ENCODE measurements at places on chromosomes 6 and 20. TPM values are rescaled to one million over a fixed set of nuclear protein-coding genes. Genes with fewer than 3 reads are reported as not detected.

DNA sequence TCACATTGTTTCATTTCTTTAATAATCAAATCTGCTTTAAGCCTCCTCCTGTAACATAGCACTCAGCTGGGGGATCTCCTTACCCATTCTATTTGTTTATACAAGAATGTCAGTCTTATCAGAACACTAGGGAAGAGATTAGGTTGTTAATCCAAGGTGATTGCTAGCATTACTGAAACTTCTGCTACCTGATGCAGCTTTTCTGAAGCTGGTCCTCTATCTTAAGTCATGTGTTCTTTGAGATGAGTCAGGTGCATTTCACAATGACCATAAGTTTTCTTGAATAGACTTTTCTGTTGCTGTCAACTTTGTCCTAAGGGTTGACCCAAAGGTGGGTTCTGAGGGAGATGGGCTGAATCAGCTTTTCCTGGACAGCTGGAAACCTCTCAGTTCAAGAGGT is 60.7 kb upstream of the SYNCRIP start:
- H3K4me1 ChIP-seq: no peaks in the 10 kb centered on the region
- no peak overlapping the region for H3K4me3 ChIP-seq

GRCh38 chr20:24954151-24954550 is 5.1 kb downstream of the CST7 start:
- H3K4me1 ChIP-seq: no peaks in the 10 kb centered on the region
- DNase-seq: no peak
- no peaks in the 10 kb centered on the region for H3K27me3 ChIP-seq
- H3K4me3 ChIP-seq: no peak overlapping the region

Gene SPTLC3
- total RNA-seq: 0.59 TPM

- no peak overlapping the region for H3K27ac ChIP-seq
- H3K4me3 ChIP-seq: no peak overlapping the region
- no peak for DNase-seq
- H3K36me3 ChIP-seq: no peaks in the 10 kb centered on the region
These were observed 23.7 kb upstream of the ID1 start for GRCh38 chr20:31581391-31581790.

DNA sequence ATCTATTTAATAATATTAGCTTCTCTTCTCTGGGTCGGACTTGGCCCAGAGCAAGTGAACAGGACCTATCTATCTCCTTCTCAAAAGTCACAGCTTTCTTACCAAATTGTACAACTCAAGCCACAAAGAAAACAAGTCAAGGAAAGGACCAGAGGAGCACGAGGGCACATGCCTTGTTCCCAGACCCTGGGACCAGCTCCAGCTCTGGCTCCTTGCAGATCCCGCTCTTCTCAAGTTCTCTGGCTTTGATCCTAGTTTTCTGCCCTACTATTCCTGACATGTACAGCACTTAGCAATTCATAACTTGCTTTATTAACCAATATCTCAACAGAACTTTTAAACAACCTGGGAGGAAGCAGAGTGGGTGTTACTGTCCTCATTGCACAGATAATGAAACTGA is 185.9 kb downstream of the ESR1 start:
- H3K27ac ChIP-seq: peak overlapping the region; percentile 43
- H3K4me1 ChIP-seq: peaks cover 14% of the 10 kb centered on the region
- H3K36me3 ChIP-seq: no peaks in the 10 kb centered on the region

DNA sequence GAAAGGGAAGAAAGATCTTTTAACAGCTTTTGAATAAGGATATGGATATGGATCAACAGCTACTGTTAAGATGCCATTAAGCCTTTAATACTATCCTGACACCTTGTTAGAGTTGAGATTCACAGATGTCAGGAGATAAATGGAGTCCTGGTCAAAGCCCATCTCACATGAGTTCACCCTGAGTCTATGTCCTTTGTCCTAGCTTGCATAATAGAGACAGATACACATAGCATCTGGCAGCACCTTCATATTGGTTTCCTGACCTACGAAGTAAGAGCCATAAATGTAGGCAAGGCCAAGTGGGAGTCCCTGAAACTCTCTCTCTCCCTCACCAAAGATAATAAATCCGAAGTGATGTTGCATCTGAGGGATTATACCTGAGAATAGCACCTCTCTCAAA is 79.1 kb upstream of the F13A1 start:
- no peak overlapping the region for H3K4me3 ChIP-seq
- DNase-seq: no peak
- no peak overlapping the region for H3K27ac ChIP-seq

DNA sequence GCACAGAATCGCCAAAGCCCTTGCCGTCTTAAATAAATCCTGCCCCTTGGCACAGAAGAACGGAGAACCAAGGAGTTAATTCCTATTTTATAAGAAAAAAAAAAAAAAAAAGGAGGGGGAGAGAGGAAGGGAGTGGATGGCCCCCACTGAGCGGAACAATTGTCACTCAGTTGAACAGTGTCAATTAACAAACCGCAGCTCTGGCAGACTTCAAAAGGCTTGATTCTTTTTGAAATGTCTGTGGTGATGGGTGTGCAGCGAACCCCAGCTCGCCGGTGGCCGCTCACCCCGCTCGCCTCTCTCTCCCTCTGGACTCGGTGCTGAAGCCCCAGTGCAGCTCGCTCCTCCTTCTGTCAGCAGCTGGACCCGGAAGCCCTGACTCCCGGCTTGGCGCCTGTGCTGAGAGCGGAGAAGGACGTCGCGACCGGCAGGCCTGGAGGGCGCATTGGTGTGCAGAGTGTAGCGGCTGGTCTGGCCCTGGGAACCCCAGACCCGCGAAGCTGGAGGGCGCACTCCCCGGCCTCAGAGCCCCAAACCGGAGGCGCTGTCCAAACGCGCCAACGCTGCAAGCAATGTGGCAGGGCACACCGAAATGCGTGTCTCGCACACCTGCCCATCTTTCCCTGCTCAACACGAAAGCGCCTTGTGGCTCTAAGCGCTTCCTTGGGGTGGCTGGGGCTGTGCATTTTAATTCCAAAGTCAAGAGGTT is 3.4 kb downstream of the LINC00237 start:
- peaks cover 39% of the 10 kb centered on the region for H3K4me1 ChIP-seq
- no peaks in the 10 kb centered on the region for H3K36me3 ChIP-seq
- DNase-seq: peak; percentile 33
- no peak overlapping the region for H3K27ac ChIP-seq

DNA sequence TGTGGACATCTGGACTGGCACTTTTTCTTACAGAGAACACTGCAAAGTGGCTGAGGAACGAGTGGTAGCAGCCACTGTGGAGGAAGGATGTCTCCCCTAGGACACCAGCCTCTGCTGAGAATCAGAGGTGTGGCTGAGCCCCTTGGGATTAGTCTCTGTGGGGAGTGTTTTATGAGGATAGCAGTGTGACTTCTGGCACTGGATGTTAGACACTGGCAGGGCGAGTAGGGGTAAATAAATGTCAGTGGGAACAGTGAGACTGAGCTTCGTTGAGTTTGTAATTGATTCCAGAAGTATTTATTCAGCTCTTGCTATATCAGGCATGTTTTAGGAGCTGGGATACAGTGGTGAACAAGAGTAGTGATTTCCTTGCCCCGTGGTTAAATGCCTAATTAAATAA is 124.0 kb downstream of the JARID2 start:
- H3K36me3 ChIP-seq: no peaks in the 10 kb centered on the region
- H3K27me3 ChIP-seq: no peaks in the 10 kb centered on the region
- H3K4me3 ChIP-seq: no peak overlapping the region
- H3K27ac ChIP-seq: no peak overlapping the region
- no peak for DNase-seq

GRCh38 chr6:69871107-69871506 is 4.8 kb downstream of the COL19A1 start:
- no peaks in the 10 kb centered on the region for H3K36me3 ChIP-seq
- DNase-seq: no peak
- H3K27ac ChIP-seq: no peak overlapping the region
- H3K27me3 ChIP-seq: no peaks in the 10 kb centered on the region
- no peaks in the 10 kb centered on the region for H3K4me1 ChIP-seq

- peaks cover 16% of the 10 kb centered on the region for H3K4me1 ChIP-seq
- H3K27ac ChIP-seq: peak overlapping the region; percentile 92
- H3K36me3 ChIP-seq: peaks cover 3% of the 10 kb centered on the region
- H3K4me3 ChIP-seq: peak overlapping the region; percentile 97
- DNase-seq: peak; percentile 53
These were observed 686 bp downstream of the ZGPAT start for GRCh38 chr20:63708301-63709148.

GRCh38 chr6:26403893-26404292 is 1.8 kb downstream of the BTN3A1 start:
- H3K27me3 ChIP-seq: no peaks in the 10 kb centered on the region
- H3K4me1 ChIP-seq: peaks cover 7% of the 10 kb centered on the region
- no peak overlapping the region for H3K27ac ChIP-seq
- H3K4me3 ChIP-seq: peak overlapping the region; percentile 14

DNA sequence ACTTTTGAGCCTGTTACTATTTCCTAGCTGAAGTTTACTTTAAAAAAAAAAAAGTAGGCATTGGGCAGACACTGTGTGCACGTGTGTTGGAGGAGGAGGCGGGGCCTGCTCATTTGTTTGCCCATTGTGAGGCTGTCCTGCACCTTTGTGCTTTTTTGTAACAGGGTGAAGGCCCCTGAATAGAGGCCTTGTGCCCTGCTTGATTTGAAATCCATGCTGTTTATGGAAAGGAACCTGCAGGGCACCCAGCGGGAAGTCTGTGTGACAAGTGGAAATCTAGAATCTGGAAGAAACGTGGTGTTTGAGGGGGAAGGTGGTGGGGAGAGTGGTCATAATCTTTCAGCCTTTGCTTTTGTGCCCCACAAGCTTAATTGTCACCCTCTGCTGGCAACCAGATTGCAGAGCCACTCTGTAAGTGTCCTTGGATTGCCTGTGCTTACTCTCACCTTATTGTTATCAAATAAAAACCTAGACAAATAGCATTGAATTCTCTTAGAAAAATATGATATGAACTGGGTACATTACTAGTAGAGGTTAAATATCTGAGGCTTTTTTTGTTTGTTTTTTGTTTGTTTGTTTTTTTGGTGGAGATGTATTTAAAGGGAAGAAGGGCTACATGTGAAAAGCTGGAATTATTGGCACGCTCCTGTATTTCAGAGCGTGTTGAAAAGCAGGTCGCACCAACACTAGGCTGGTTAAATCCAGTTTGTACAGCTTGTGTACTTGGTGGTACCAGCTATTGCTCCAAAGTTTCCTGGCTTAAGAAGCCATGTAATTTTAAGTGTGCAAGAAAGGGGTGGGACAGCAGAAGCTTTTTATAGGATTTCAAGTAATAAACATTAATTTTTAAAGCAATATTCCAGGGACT is 156.3 kb downstream of the ARID1B start:
- no peaks in the 10 kb centered on the region for H3K36me3 ChIP-seq
- H3K27ac ChIP-seq: peak overlapping the region; percentile 48
- no peak overlapping the region for H3K4me3 ChIP-seq
- peaks cover 47% of the 10 kb centered on the region for H3K4me1 ChIP-seq
- no peaks in the 10 kb centered on the region for H3K27me3 ChIP-seq
- DNase-seq: no peak

Gene RBBP8NL
- total RNA-seq: not detected

DNA sequence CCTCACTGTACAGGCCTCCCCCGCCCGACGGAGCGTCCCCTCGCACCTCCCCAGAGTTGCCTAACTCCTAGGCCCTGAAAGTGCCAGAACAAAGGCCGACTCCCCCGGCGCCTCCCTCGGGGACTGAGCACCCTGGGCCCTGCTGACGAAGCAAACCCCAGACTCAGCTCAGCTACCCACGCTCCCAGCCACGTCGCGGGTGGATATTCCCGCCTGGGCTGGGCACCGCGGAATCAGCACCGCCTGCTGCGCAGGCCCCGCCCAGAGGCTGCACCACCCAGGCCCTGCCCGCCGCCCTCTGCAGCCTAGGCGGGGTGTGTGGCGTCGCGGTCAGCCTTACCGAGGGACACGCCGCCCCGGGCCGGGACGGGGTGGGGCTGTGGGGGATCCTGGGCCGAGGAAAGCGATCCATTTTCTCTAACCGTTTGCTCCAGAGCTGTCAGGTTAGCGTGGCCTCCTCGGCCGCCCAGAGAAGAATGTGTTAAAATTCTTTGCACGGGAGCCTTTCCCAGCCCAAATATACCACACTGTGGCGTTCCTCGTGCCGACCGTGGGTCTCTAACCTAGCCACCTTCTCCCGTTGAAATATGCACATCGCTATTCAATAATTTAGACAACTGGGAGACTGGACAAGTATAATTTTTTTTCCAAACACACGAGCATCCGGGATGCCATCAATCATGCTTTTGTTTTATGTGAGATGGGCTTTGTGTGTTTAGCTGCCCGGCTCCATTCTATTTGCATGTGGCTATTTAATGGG is 31.4 kb downstream of the TFAP2A start:
- H3K27me3 ChIP-seq: peaks cover 44% of the 10 kb centered on the region
- H3K4me3 ChIP-seq: peak overlapping the region; percentile 30
- H3K4me1 ChIP-seq: no peaks in the 10 kb centered on the region
- H3K36me3 ChIP-seq: no peaks in the 10 kb centered on the region

Gene SLCO4A1
- 9.0 TPM for total RNA-seq

GRCh38 chr6:14690120-14691056 is 555.5 kb upstream of the JARID2 start:
- H3K36me3 ChIP-seq: no peaks in the 10 kb centered on the region
- no peaks in the 10 kb centered on the region for H3K4me1 ChIP-seq
- H3K27ac ChIP-seq: no peak overlapping the region
- H3K4me3 ChIP-seq: no peak overlapping the region

- no peak for DNase-seq
- H3K27me3 ChIP-seq: no peaks in the 10 kb centered on the region
- H3K36me3 ChIP-seq: no peaks in the 10 kb centered on the region
- peaks cover 4% of the 10 kb centered on the region for H3K4me1 ChIP-seq
- no peak overlapping the region for H3K27ac ChIP-seq
These were observed 9.4 kb downstream of the EPB41L2 start for GRCh38 chr6:131053546-131054240.

Gene TMEM74B
- 0.25 TPM for total RNA-seq

DNA sequence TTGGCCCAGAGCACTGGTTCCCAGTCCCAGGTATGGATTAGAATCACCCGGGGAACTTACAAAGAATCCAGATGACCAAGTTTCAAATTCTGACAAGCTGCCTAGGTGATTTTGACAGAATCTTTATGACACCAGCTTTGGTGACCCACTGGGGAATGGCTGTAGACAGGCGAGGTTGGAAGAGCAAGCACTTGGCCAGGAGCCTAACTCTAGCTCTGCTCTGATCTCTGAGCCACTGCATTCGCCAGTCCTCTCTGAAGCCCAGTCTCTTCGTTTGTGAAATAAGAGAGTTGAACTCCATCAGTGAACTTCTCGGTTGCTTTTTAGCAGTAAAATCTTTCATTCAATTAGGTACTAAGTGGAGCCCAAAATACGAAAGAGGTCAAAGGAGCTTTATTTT is 161.2 kb downstream of the VEGFA start:
- no peak for DNase-seq
- peaks cover 5% of the 10 kb centered on the region for H3K4me1 ChIP-seq
- no peak overlapping the region for H3K27ac ChIP-seq
- H3K36me3 ChIP-seq: no peaks in the 10 kb centered on the region

Gene GRM4
- total RNA-seq: 0.39 TPM

DNA sequence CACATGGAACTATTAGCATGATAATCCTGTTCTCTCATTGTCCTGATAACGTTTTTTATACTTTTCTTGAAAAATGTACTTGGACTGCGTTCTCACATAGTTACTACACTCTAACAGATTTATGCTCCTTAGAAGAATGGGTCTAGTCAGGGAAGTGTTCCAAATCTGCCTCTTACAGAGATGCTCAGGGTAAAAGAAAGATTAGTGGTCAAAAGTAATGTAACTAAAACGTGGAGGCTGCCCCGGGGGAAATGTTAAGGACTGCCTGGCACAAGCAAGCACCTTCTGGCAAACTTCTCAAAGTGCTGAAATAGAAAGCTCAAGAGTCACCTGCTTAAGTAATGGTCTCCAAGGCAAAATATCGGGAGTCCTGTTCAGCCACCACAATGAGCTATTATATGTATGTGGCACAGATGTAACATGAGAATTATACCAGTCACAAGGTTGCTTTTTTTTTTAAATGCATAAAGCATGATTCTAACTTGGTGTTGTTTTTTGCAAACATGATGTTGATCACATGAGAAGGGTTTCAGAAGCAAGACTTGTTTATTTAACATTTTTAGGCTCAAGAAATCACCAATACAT is 244.5 kb upstream of the JARID2 start:
- H3K27me3 ChIP-seq: no peaks in the 10 kb centered on the region
- DNase-seq: no peak
- H3K4me3 ChIP-seq: no peak overlapping the region

All from psoas muscle (tissue), 8 donors.